ENCODE measurements at places on chromosomes 12 and 14.
A peak's percentile ranks its signal among the peaks of the same experiment; 100 is the strongest.

GRCh38 chr14:72404998-72405397 lies 472.8 kb downstream of the RGS6 start:
- DNase-seq: no peak

DNA sequence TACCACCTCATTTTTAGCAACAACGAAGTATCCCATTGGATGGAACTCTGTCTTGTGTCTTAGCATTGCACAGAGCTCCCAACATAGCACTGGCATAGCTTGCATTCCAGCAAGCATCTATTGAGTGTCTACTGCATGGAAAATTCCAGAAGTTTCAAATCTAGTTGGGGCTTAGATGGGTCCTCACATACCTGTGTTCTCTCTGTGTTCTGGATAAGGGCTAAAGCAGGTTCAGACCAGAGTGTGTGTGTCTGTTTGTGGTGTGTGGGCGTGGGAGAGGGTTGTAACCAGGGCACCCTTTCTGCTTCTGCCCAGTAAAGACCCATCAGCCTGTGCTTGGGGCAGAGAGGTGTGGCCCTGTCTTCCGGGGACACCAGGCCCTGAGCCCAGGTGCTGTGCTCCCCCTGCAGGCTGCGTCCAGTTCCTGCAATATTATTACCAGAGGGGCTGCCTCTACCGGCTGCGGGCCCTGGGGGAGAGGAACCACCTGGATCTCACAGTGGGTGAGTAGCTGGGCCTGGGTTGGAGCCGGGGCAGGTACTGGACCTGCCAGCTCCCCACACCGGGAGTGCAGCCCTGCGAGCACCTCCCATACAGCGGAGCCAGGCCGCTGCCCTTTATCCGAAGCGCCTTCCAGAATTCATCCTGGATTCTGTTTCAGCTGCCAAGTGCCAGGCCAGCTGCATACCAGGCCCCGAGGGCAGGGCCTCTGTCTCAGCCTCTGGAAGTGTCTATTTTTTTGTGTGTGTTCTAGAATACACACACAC lies 20.3 kb downstream of the RHOF start:
- peak; percentile 54 for DNase-seq

- peak; percentile 30 for DNase-seq
Observed at GRCh38 chr12:122031342-122032216, 9.9 kb downstream of the BCL7A start.

GRCh38 chr14:68586896-68587751 lies 205.7 kb downstream of the ZFP36L1 start:
- peak; percentile 69 for DNase-seq
